ENCODE measurements at places on chromosomes 1 and 21.

- DNase-seq, result no peak
Observed at GRCh38 chr1:218835609-218836008, 338.1 kb upstream of the LYPLAL1 start.

- no peak for DNase-seq
Observed at GRCh38 chr21:35223480-35224156, 174.5 kb upstream of the RUNX1 start.

DNA sequence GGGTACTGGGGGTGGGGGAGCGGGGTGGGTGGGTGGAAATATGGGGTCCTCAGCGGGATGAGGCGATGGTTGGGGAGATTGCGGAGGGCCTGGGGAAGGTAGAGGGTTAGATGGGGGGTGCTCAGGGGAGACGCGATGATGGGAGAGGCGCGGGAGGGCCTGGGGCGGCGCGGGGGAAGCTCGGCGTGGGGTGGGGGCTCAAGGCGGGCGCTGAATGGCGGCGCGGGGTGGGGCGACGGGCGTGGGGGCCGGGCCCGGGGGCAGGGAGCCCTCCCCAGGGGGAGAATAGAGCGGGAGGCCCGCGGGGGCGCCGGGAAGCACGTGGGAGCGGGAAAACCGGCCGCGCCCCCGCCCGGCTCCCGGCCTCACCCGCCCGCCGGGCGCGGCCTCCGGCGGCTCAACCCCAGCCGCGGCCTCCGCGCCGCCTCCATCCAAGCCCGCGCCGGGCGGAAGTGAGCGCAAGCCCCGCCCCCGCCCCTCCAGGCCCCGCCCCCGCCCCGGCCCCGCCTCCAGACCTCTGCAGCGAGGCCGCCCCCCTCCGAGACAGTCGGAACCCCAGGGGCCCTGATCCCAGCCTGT is at the start of gene FAAP20:
FAAP20 (minus strand) TSS at position 454 of the 579 bp plus-strand sequence; CDS start at position 431, 23 bp downstream.
- DNase-seq, result no peak

GRCh38 chr1:246591504-246591903 is 25.2 kb downstream of the CNST start:
- DNase-seq, result no peak

GRCh38 chr1:96220651-96221050 is 500.9 kb upstream of the PTBP2 start:
- no peak for DNase-seq

GRCh38 chr1:154208677-154209388 is 2.7 kb upstream of the CFAP141 start:
- no peak for DNase-seq

GRCh38 chr1:116311193-116311592 is 61.9 kb upstream of the ATP1A1 start:
- DNase-seq, result no peak

DNA sequence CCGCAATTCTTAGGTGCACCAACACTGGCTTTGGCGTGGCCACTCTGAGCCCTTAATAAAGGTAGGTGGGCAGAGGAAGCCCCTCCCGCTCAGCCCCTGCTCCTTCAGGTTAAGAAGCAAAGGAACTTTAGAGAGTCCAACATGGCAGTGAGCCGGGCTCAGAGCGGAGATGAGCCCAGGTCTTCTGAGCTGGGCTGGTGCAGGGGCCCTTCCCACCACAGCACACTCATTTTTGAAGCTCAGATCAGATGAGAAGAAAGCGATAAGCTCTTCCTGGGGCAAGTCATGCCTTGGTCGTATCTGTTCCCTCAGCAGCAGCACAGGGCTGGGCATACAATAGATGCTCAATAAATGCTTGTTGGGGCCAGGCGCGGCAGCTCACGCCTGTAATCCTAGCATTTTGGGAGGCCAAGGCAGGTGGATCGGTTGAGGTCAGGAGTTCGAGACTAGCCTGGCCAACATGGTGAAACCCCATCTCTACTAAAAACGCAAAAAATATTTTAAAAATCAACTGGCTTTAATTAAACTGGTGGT is 51.1 kb upstream of the TARDBP start:
- no peak for DNase-seq

- DNase-seq, result no peak
Observed at GRCh38 chr1:91844862-91845528, 41.0 kb downstream of the TGFBR3 start.

- no peak for DNase-seq
Observed at GRCh38 chr1:234325878-234326496, 47.3 kb upstream of the COA6 start.

DNA sequence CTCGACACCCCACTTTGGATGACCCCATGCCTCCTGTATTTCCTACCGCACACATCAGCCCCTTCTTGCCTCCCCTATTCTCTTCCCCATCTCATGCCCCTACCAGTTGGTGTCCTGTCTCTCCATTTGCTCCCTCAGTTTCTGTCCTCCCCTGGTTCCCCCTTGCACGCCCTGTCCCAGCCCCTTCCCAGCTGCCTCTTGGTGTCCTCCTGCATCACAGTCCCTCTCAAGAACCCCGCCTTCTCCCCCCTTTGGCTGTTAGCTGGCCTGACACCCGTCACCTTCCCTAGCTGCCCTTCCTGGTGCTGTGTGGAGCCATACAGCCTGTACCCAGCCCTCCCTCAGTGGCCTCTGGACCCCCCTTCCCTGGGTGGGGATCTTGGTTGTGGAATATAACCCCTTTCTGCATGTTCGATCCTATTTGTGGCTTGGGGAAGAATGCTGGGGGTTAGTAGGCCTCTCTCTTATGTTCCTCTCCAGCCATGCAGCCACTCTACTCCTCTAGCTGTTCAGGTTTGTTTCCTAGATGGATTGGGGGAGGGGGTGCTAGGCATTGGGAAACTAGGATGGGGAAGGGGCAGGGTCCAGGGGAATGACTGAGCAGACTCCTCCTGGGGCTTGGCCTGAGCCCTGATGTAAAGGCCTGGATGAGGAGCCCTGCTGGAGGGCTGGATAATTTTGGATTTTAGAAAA is 41.4 kb upstream of the NFASC start:
- no peak for DNase-seq

DNA sequence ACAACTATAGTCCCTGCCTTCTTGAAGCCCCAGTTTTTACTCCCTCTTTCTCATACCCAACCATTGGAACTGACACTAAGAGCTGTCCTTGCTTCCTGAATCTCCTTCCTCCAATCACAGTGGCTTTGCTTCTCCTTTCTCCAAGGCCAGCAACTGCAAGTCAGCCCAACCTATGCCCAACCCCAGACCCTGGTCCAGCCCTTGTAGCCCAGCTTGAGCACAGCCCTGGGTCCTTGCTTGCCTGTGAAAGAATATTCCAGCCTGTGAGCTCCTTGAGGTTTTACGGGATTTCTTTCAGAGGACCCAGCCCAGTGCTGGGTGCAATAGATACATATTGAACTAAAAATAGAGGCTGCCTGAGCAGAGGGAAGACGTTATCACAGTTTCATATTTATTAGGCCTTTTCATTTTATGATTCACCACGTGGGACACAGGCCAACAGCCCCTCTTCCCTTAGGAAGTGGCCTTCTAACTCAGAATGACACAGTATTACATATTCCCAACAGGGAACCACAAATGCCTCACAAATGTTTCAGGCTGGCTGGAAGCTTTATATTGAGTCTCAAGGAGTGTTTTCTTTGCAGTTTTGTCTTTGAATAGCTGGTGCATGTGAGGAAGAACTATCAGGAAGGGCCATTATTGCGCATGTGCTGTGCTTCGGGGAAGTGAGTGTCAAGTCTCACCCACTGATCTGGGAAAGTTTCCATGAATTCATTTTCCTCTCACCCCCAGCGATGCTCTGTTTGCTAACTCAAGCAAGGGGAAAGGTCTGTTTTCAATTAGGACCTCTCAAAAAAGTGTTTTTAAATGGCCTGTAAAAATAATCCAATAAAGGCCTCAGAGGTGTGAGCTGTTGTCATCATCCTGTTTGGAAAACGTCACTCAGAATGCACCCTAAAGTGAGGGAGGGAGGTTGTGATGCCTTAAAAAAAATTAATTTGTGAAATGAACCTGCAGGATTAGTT is 92.3 kb upstream of the NFIA start:
- DNase-seq, result no peak

- DNase-seq, result no peak
Observed at GRCh38 chr1:201020721-201021629, 2.5 kb downstream of the KIF21B start.

Measured in omental fat pad (tissue), 4 donors.